ENCODE measurements at places on chromosomes 6 and 20.

- DNase-seq = no peak
Measured at GRCh38 chr20:9353180-9353915, 161.0 kb upstream of the LAMP5 start.

DNA sequence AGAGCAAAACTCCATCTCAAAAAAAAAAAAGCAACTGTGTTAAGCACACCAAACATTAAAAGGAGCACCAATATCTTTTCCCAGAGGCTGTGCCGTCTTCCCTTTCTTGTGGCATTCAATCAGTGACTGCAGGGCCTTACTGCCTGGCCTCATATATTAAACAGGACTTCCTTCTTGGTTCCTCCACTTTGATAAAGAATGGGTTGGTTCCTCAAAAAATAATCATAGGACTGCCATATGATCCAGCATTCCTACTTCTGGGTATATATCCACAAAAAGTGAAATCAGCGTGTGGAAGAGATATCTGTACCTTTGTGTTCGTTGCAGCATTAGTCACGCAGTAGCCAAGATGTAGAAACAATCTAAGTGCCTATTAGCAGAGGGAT, 40.3 kb upstream of the GFOD1 start:
- no peak for DNase-seq

GRCh38 chr20:36467076-36467999, 74.0 kb upstream of the MYL9 start:
- DNase-seq = no peak

GRCh38 chr20:35511814-35512420, 17.5 kb downstream of the C20orf173 start:
- no peak for DNase-seq

GRCh38 chr6:35042031-35042815, 98.9 kb downstream of the TCP11 start:
- no peak for DNase-seq

GRCh38 chr6:21785164-21785563, 191.6 kb downstream of the SOX4 start:
- no peak for DNase-seq

DNA sequence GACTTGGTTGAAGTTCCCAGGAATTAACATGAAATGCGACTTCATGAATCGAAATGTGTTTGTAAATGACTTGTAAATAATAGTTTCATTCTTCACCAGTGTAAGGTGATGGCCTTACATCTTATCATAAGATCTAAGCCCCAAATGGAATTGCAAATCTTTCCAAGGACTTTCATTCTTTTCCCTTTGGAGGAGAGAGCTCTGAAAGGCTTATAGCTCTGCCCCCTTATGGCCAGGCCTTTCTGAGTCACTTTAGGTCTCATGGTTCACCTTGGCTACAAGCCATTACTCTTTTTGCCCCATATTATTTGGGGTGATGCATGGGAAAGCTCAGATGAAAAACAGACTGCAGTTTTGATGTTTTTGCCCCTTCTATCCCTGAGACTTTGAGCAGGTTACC, 209.1 kb upstream of the BMP2 start:
- DNase-seq = no peak
